Naive thymus-derived CD8-positive, alpha-beta T cell (primary cell): ENCODE measurements at places on chromosomes 2 and 18. TPM values are rescaled to one million over a fixed set of nuclear protein-coding genes. Genes with fewer than 3 reads are reported as not detected.

DNA sequence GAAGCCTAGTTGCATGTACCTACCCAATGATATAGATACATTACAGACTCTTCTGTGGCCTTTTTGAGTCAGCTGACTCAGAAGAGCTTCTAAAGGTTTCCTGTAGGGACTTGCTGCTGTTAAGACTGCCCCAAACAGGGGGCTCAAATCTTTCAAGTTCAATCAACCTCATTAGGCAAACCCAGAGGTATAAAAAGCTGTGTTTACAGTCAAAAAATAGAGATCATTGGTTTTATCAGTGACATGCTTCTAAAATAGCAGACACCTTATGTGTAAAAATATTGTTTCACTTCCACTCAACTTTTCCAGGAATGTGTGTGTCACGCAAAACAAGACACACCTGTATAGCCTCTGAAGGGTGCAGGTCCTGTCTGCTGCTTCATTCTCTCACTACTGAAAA, 624.3 kb upstream of the FANCL start:
- no peak overlapping the region for H3K27ac ChIP-seq
- H3K36me3 ChIP-seq = no peaks in the 10 kb centered on the region
- peaks cover 8% of the 10 kb centered on the region for H3K27me3 ChIP-seq
- no peak for DNase-seq
- H3K4me3 ChIP-seq = no peak overlapping the region
- peaks cover 3% of the 10 kb centered on the region for H3K4me1 ChIP-seq

DNA sequence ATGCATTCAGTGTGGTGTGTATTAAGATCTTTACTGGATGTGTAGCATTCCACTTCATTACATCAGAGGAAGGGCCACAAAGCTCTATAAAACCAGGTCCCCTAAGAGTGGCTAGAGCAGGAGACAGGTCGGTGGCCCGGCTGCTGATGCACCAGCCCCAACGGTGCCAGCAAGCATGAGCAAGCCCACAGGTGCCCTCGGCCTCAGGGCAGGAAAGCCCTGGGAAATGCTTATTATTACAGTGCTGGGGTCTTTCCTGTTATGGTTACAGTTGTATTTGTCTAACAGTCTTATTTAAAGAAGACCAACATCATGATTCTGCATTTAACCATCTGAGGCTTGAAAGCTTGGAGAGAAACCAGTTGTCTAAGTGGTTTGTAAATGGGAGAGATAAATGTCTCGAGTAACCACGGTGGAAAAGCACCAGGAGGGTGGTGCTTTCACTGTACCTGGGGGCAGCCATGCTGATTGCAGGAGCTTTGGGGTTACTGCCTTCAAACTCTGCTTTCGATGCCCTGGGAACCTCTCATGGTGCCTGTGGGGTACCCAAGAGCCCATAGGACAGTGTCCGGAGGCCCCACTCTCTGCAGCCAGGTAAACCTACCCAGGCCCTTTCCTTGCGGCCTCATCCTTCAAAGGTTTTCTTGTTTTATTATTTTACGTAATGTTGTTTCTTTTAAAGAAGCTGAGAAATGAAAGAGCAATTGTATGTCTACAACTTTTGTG, 133.1 kb downstream of the SH3RF3 start:
- no peaks in the 10 kb centered on the region for H3K36me3 ChIP-seq
- no peak for DNase-seq
- H3K4me1 ChIP-seq = peaks cover 44% of the 10 kb centered on the region
- H3K4me3 ChIP-seq = no peak overlapping the region

DNA sequence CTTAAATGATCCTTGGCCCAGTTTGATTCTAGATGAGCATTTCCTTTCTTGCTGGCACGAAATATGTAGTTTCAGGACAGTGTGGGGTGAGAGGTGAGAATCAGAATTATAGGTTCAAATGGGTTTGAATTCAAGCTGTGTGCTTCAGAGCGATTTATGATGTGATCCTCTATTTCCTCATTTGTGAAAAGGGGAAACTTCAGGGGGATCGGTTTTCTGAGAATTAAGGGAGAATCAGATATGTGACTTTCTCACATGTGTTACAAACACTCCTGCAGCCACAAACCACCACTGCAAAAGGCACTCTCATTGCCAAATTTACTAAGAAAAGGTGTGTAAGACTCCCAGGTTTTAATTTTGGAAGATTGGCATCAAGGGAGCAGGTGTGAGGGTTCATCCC, 24.4 kb downstream of the HK2 start:
- no peak overlapping the region for H3K27ac ChIP-seq
- H3K4me1 ChIP-seq = no peaks in the 10 kb centered on the region
- no peak for DNase-seq
- no peaks in the 10 kb centered on the region for H3K36me3 ChIP-seq

DNA sequence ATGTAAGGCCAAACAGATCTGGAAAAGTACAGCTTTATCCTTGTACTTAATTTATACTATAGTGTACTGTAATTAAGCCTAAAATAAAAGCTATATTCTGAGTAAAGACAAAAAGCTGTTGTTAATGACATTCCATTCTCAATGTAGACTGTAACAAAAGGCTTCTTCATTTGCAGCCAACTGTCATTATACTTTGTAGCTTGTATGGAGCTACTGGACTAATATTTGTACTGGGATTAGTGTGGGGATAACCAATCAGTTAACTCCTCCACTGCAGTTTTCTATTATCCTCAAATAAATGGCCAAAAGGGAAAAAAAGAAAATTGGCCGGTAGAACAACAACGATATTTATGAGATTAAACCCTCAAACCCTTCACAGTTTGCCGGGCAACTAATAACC, 66.5 kb downstream of the STK39 start:
- H3K27me3 ChIP-seq = no peaks in the 10 kb centered on the region
- H3K4me1 ChIP-seq = peaks cover 74% of the 10 kb centered on the region
- peaks cover 35% of the 10 kb centered on the region for H3K36me3 ChIP-seq
- H3K4me3 ChIP-seq = no peak overlapping the region
- DNase-seq = no peak

DNA sequence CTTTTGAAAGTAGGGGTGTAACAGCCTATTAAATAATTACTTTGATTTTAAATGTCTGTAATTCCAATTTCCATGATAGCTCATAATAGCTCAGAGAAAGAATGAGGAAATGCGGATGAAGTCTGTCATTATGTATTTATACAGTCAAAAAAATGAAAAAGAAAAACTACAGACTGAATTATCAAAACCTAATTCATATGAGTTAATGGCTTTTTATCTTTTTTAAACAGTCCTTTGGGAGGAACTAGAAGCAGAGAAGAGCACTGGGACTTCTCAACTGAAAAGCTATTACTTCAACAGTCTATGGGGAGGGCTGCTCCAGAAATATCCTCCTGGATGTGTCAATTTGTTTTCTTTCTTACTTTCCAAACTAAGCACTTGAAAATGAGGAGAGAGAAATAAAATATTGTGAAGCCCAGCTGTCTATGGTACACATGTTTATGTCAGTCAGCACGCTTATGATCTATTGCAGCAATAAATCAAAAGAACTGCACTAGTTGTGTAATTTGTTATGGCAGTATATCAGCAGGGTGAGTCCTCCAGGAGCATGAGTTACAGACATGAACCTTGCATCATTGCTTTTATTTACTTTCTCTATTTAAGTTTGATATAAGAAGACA, 1550.2 kb downstream of the LRP1B start:
- no peak overlapping the region for H3K4me3 ChIP-seq
- no peaks in the 10 kb centered on the region for H3K4me1 ChIP-seq
- no peak overlapping the region for H3K27ac ChIP-seq
- H3K36me3 ChIP-seq = no peaks in the 10 kb centered on the region
- H3K27me3 ChIP-seq = no peaks in the 10 kb centered on the region
- DNase-seq = no peak

- no peak for DNase-seq
- H3K36me3 ChIP-seq = no peaks in the 10 kb centered on the region
- H3K4me3 ChIP-seq = no peak overlapping the region
- no peak overlapping the region for H3K27ac ChIP-seq
Measured at GRCh38 chr2:217705461-217705860, 297.3 kb downstream of the TNS1 start.

DNA sequence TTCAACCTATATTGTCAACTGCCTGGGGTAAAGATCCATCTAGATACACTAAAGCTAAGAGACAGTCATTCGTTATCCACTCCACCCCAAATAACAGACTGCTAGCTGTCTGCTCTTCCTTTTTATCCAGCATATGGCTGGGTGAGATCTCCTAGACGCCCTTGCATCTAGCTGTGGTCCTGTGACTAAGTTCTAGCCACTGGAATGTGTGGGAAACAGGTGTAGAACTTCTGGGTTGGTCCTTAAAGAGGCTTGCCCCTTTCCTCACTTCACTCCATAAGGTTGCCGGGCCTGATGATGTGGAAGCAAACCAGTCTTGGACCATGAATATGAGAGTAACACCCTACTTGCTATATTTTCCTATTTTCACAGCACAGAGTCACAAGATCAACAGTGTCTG, 3.2 kb downstream of the COA5 start:
- H3K27me3 ChIP-seq = no peaks in the 10 kb centered on the region
- peak overlapping the region; percentile 78 for H3K27ac ChIP-seq
- no peak overlapping the region for H3K4me3 ChIP-seq
- no peak for DNase-seq
- peaks cover 28% of the 10 kb centered on the region for H3K4me1 ChIP-seq
- peaks cover 1% of the 10 kb centered on the region for H3K36me3 ChIP-seq

DNA sequence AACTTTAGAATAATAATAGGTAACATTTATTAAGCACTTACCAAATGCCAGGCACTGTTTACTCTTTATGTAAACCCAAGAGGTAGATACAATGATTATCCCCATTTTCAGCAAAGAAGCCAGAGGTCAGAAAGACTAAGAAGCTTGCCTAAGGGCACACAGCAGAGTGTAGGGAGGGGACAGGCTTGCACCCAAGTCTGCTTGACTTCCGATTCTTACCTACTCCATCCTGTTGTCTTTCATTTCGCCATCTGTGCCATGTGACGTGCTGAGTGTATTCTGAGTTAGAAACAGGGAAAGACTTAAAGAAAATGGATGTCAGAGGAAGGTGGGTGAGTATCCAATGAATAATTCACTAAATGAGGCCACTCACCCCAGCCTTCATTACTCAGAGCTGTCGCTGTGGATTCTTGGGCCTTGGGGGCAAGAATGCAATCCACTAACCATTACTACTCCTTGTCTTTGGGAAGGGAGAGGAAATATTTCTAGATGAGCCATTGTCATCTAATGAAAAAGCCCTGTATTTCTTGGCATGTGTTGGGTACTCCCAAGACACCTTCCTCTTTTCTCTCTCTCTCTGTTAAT, 76.4 kb upstream of the BCL11A start:
- no peaks in the 10 kb centered on the region for H3K36me3 ChIP-seq
- no peaks in the 10 kb centered on the region for H3K4me1 ChIP-seq

DNA sequence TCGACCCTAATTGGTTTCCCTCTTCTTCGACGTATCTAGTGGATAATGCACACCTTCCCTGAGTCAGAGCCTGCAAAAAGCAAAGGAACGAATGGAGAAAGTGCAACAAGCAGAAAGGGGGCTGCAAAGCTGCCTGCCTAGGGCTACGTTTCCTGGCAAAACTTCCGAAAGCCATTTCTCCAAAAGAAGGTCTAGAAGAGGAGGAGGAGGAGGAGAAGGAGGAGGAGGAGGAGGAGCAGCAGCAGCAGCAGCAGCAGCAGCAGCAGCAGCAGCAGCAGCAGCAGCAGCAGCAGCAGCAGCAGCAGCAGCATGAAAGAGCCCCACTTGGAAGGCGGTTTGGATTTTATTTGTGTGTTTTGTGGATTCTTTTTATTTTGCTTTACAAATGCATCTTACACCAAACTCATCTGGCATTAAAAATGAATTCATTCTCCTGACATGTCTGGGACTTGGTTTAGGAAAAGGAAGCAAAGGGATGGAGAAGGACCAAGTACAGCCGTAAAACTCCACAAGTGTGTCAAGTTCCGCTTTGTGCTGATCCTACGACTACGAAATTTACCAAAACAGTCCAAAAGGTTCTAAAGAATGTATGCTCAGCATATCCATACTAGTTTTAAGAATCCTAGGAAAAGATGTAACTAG, 2.0 kb downstream of the TCF4 start:
- peaks cover 30% of the 10 kb centered on the region for H3K27me3 ChIP-seq
- peaks cover 2% of the 10 kb centered on the region for H3K36me3 ChIP-seq
- H3K4me1 ChIP-seq = peaks cover 4% of the 10 kb centered on the region
- no peak for DNase-seq

GRCh38 chr2:8677646-8678592, 3.9 kb upstream of the ID2 start:
- H3K4me3 ChIP-seq = peak overlapping the region; percentile 80
- peaks cover 8% of the 10 kb centered on the region for H3K36me3 ChIP-seq
- H3K4me1 ChIP-seq = peaks cover 15% of the 10 kb centered on the region
- H3K27ac ChIP-seq = peak overlapping the region; percentile 66
- peaks cover 39% of the 10 kb centered on the region for H3K27me3 ChIP-seq
- DNase-seq = peak; percentile 47

- H3K36me3 ChIP-seq = peaks cover 99% of the 10 kb centered on the region
- H3K27me3 ChIP-seq = no peaks in the 10 kb centered on the region
- H3K4me1 ChIP-seq = no peaks in the 10 kb centered on the region
- H3K4me3 ChIP-seq = no peak overlapping the region
Measured at GRCh38 chr2:117940436-117940835, 73.4 kb downstream of the CCDC93 start.

- H3K36me3 ChIP-seq = peaks cover 25% of the 10 kb centered on the region
- no peak overlapping the region for H3K4me3 ChIP-seq
- DNase-seq = no peak
Measured at GRCh38 chr2:26237868-26238267, 6.6 kb downstream of the HADHA start.

DNA sequence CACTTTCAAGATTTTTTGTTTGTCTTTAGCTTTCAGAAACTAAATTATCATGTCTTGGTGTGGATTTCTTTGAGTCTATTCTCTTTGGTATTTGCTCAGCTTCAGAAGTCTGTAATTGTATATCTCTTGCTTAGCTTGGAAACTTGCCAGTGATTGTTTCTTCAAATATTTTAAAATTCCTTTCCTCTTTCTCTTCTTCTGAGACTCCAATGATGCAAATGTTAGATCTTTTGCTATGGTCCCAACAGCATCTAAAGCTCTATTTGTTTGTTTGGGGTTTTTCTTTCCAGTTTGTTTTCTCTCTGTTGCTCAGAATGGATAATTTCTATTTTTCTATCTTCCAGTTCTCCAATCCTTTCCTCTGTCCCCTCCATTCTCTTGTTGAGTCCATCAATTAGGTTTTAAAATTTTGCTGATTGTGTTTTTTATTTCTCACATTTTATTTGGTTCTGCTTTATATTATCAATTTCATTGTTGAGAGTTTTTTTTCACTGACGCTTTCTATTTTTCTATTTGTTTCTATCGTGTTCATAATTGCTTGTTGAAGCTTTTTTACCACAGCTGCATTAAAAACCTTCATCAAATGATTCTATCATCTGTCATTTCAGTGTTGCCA, 81.5 kb upstream of the DAPL1 start:
- H3K4me3 ChIP-seq = no peak overlapping the region
- no peaks in the 10 kb centered on the region for H3K4me1 ChIP-seq
- no peak overlapping the region for H3K27ac ChIP-seq

DNA sequence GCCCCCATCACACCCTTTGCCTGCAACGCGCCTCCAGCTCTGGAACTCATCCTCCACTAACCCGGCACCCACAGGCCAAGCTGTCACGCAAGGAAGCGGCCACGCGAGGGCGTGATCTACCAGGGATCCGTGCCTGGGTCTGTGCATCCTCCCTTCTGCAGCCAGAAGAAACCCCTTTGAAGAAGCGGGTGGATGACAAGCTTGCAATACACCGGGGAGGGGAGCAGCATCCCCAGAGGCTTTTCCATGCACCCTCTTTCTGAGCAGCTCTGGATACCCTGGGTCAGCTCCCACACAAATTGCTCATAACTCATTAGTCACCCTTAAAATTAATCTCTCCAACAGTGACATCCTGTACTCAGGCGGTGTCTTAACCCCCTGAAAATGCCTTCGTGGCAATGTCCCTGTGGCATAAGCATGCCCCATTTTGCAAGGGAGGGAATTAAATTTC, 47.6 kb downstream of the PDCL3 start:
- no peak overlapping the region for H3K4me3 ChIP-seq
- H3K36me3 ChIP-seq = no peaks in the 10 kb centered on the region
- H3K27me3 ChIP-seq = no peaks in the 10 kb centered on the region
- H3K27ac ChIP-seq = no peak overlapping the region

The SERTAD2 gene
- 33.0 TPM for total RNA-seq

The AMER3 gene
- not detected for total RNA-seq

The CYTIP gene
- 341 TPM for total RNA-seq

The RIT2 gene
- not detected for total RNA-seq

The SULT1C4 gene
- not detected for total RNA-seq
